Activated CD8-positive, alpha-beta T cell treated with anti-CD3 and anti-CD28 coated beads, Interleukin-2, amount 10 ng/mL, durations not matched to agents 7 days and 5 days (primary cell): ENCODE measurements at places on chromosomes 5 and 9. TPM values are rescaled to one million over a fixed set of nuclear protein-coding genes. Genes with fewer than 3 reads are reported as not detected.
A peak's percentile ranks its signal among the peaks of the same experiment; 100 is the strongest.

Gene KIF20A
- total RNA-seq, result 72.0 TPM

Gene SARDH
- 3.0 TPM for total RNA-seq

Gene CCNI2
- total RNA-seq, result 8.3 TPM

- no peak for DNase-seq
These were observed 16.6 kb downstream of the ATP10B start for GRCh38 chr5:160835376-160835775.

- DNase-seq, result no peak
These were observed 6.5 kb downstream of the HIGD2A start for GRCh38 chr5:176394881-176395675.

- DNase-seq, result no peak
These were observed 9.7 kb upstream of the PPIC start for GRCh38 chr5:123046222-123046621.

DNA sequence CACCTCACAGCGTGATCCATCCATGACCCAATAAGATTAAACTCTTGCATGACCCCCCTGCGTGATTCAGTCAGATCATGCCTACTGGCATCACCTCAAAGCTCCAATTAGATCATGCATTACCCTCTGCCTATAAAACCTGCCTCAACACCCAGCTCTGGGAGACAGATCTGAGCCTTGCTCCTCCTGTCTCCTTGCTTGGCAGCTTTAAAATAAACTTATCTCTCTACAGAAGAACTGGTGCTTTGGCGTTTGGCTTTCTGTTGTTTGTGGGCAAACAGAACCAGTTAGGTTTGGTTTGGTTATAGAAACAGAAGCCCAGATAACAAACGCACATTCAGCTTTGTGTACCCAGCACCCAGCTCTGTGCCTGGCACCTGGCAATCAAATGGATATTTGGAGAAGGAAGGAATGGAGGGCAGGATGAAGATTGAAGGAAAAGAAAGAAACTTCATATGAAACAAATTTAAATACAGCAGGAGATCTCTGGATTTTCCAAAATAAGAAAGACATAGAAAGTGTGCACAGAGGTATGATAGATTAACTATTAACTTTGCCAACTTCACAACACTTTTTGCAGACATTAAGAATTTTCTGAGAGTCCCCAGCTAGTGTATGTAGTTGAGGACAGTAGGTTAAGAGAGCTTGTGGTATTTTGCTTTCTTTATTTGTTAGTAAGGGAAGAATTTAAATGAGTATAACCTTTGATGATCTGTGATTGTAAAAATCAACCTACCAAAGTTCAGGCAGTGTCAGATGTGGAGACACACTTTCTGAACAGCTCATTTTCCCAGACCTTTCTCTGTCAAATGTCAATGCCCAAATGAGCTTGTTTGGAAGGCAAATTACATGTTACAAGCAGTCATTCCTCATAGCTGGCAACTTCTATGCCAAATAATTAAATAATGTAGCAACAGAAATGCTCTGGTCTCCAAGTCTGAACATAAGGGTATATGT, 102.1 kb upstream of the ASTN2 start:
- DNase-seq, result no peak

- DNase-seq, result peak; percentile 50
These were observed at the start of gene MCC for GRCh38 chr5:113487781-113488644. TSS of gene MCC (minus strand) at chr5:113488453.

DNA sequence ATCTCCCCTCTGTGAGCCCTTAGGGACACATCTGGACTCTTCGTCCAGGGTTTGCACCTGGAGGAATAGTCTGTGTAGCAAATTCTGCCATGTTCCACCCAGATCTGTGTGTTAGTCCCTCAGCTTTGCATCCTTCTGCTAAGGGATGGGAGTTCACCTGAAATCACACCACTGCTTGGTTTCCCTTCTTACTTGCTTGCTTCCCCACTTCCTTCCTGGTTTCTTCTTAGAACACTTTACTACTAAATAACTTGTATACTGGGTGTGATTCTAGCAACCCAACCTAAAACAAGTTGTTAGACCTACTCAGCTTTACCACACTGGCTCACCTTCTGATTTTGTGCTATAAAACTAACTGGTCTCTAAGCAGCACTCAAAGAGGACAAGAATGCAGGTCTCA, 202.6 kb upstream of the MAP3K1 start:
- peak; percentile 47 for DNase-seq

DNA sequence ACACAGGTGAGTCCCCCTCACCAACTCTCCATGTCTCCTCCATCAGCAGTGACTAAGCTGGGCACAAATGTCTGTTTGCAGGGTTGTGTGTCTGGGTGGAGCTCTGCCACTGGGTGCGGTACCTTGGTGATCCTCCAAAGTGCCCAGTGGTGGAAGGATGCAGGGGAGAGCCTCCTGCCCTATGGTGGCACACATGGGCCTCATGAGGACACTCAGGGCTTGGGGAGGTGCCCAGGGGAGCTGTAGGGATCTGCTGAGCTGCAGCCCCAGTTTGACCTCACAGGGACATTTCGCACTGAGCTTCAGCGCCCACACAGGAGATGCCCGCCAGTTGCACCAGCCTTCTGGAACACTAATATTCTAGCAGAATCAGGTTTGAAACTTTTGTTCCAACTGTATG, 29.5 kb downstream of the S1PR3 start:
- DNase-seq, result no peak
